ENCODE measurements at places on chromosomes 6 and 20.
A peak's percentile ranks its signal among the peaks of the same experiment; 100 is the strongest.

DNA sequence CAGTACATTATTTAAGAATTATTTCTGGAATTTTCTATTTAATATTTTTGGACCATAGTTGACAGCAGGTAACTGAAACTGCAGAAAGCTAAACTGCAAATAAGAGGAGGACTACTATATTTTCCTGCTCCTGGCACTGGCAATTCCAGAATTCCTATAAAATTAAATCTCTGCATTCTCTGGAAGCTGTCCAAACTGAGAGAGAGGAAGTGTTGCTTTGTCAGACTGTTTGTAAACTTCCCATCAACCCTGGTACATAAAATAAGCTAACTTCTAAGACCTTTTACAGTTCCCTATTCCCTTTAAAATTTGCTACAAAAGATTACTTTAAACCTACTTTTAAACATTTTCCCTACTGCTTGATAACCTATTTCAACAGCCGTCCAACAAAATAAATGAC lies 196.1 kb upstream of the RUNX2 start:
- DNase-seq = no peak

GRCh38 chr6:10315034-10315433 lies 99.8 kb downstream of the TFAP2A start:
- no peak overlapping the region for H3K27ac ChIP-seq
- no peak overlapping the region for H3K4me3 ChIP-seq
- no peaks in the 10 kb centered on the region for H3K36me3 ChIP-seq
- no peaks in the 10 kb centered on the region for H3K4me1 ChIP-seq
- no peak for DNase-seq

DNA sequence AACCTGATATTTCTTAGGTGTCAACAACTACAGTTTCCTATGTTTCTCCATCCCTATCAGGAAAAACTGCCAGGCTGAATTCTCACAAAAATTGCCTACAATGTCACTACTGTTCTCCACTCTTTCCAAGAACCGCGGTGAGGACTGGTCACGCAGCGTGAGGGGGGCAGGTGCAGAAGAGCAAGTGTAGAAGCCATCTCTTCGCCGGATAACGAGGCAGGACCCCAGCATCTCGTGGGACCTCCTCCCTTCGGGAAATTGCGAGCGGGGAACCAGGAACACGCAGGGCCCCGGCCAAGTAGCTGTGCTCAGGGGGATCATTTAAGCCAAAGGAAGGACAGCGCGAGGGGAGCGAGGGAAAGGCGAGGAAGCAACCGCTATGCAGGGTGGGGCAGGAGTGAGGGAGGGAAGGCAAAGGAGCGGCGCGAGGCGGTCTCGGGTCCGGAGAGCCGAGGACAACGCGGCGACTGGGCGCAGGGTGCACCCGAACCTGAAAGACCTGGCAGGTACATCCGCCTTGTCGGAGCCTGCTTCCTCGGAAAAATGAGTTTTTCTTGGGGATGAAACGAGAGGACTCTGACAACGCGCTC lies 559 bp downstream of the APMAP start:
- peak overlapping the region; percentile 77 for H3K4me3 ChIP-seq
- H3K27ac ChIP-seq = peak overlapping the region; percentile 96
- H3K27me3 ChIP-seq = no peaks in the 10 kb centered on the region
- H3K36me3 ChIP-seq = no peaks in the 10 kb centered on the region
- no peak for DNase-seq

DNA sequence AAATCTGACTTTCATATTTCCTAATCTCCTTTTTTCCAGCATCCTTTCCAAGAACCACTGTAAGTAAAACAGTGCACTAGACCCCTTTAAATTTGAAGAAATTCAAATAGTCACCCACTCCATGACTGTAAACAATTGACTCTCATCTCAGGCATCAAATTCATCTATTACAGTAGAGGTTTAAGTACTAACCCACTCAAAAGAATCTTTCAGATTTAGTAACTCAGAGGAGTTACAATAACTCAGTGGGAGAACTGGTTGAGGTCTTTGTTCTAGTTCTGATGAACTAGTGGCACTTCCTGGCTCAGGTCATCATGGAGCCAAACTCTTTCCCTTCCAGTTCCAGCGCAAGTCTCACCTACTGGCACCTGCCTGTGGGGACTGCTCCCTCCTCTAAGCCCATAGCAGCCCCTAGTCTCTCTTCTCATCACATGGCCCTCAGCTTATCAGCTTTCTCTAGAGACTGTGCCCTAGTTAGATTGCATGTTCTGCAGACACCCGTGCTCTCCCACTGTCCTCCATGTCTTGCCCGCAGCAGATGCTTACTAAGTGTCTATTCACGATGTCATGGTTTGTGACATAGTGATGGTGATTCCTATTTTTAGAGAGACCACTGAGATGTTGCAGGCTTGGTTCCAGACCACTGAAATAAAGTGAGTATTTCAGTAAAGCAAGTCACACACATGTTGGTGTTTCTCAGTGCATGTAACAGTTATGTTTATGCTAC lies 196.2 kb downstream of the TBC1D7 start:
- H3K36me3 ChIP-seq = no peaks in the 10 kb centered on the region
- H3K27me3 ChIP-seq = no peaks in the 10 kb centered on the region
- no peaks in the 10 kb centered on the region for H3K4me1 ChIP-seq
- no peak for DNase-seq
- H3K4me3 ChIP-seq = no peak overlapping the region

DNA sequence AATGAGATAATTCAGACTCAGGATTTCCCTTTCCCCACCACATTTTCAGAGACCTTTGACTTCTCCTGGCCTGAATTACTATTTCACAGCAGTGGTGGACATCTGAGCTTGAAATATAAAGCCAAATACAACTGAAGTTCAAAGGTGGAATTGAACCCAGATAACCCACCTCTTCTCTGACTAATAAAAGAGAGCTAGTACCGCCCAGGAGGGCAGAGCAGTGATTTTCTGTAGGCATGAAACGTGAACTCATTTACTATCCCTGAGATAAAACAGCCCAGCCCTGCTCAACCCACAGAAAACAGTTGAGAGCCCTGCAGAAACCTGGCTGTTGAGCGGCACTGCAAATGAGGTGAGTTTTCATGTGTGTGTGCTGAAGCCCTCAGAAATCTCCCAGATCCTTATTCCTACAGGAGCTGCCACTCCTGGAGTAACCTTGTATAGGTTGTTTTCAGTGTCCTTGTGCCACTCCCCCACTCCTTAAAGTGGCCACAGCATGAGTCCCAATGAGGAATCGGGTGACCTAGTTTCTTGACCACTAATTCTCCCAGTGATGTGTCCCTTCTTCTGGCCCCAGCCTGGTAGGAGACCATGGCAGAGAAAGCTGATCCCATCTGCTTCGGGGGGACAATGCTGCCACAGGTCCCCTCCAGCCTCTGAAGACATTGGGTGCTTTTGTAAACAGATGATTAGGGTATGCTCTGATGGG lies 99.2 kb downstream of the NOL4L start:
- H3K36me3 ChIP-seq = no peaks in the 10 kb centered on the region
- no peak overlapping the region for H3K27ac ChIP-seq
- peaks cover 7% of the 10 kb centered on the region for H3K4me1 ChIP-seq
- H3K4me3 ChIP-seq = no peak overlapping the region
- H3K27me3 ChIP-seq = no peaks in the 10 kb centered on the region

DNA sequence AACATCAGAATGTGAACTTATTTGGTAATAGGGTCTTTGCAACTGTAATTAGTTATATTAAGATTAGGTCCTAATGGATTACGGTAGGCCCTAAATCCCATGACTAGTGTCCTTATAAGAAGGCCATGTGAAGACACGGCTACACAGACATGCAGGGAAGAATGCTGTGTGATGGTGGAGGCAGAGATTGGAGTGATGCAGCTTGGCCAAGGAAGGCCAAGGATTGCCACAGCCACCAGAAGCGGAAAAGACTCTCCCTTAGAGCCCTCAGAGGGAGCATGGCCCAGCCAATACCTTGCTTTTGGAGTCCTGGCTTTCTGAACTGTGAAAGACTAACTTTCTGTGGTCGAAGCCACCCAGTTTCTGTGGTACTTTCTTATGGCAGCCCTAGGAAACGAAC lies 9.7 kb upstream of the SMIM13 start:
- no peaks in the 10 kb centered on the region for H3K27me3 ChIP-seq
- H3K36me3 ChIP-seq = no peaks in the 10 kb centered on the region
- no peak for DNase-seq

GRCh38 chr6:119728220-119728750 lies 378.7 kb upstream of the MAN1A1 start:
- H3K4me3 ChIP-seq = no peak overlapping the region
- H3K27me3 ChIP-seq = no peaks in the 10 kb centered on the region
- H3K36me3 ChIP-seq = no peaks in the 10 kb centered on the region
- H3K4me1 ChIP-seq = no peaks in the 10 kb centered on the region

- no peaks in the 10 kb centered on the region for H3K36me3 ChIP-seq
- DNase-seq = no peak
- no peaks in the 10 kb centered on the region for H3K27me3 ChIP-seq
- no peak overlapping the region for H3K27ac ChIP-seq
- no peaks in the 10 kb centered on the region for H3K4me1 ChIP-seq
Observed at GRCh38 chr20:33209789-33210188, 7.4 kb upstream of the BPIFA3 start.

GRCh38 chr20:57582432-57583288 lies 21.8 kb downstream of the PCK1 start:
- no peaks in the 10 kb centered on the region for H3K36me3 ChIP-seq
- H3K4me1 ChIP-seq = peaks cover 30% of the 10 kb centered on the region
- no peaks in the 10 kb centered on the region for H3K27me3 ChIP-seq
- peak overlapping the region; percentile 51 for H3K4me3 ChIP-seq

DNA sequence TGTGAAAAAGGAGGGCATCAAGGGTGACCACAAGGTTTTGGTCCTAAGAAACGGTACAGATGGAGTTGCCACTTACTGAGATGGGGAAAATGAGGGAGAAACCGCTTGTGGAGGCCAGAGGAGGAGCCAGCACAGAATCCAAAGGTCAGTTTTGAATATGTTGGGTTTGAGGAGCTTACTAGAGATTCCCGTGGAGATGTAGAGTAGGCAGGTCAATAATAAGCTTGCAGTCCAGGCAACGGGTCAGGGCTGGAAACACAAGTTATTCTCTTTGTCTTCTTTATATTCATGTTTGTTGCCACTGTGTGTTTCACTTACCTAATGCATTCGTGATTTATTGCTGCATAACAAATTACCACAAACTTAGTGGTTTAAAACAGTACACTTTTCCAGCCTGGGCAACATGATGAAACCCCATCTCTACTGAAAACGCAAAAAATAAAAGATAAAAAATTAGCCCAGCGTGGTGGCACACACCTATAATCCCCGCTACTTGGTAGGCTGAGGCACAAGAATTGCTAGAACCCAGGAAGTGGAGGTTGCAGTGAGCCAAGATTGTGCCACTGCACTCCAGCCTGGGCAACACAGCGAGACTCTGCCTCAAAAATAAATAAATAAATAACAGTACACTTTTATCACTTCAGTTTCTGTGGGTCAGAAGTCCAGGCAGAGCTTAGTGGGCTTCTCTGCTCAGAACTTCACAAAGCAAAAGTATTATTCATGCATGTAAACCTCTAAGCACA lies 2.7 kb upstream of the BTN3A2 start:
- no peaks in the 10 kb centered on the region for H3K27me3 ChIP-seq
- no peak for DNase-seq
- H3K4me1 ChIP-seq = peaks cover 23% of the 10 kb centered on the region
- H3K36me3 ChIP-seq = no peaks in the 10 kb centered on the region
- no peak overlapping the region for H3K27ac ChIP-seq

DNA sequence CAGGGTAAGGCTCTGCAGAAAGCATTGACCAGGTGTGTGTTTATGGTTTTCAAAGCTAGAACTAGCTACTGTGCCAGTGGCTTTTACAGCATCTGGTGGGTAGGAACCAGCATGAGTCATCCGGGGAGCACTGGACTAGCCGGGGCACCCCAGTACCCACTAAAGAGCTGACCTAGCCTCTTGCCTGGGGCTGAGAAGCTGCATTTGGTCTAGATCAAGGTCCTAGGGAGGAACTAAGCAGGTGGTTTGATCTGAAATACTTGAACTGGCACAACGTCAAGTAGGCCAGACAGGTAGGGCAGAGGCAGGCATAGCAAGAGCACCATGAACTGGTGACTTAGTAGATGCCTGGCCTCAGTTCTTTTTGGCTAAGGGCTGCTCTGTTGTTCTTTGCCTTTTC lies 109.8 kb upstream of the PTPRK start:
- no peaks in the 10 kb centered on the region for H3K27me3 ChIP-seq
- no peaks in the 10 kb centered on the region for H3K4me1 ChIP-seq
- DNase-seq = no peak
- H3K36me3 ChIP-seq = no peaks in the 10 kb centered on the region

- no peaks in the 10 kb centered on the region for H3K4me1 ChIP-seq
- no peak overlapping the region for H3K4me3 ChIP-seq
Observed at GRCh38 chr6:84766799-84767525, 2.6 kb upstream of the TBX18 start.

DNA sequence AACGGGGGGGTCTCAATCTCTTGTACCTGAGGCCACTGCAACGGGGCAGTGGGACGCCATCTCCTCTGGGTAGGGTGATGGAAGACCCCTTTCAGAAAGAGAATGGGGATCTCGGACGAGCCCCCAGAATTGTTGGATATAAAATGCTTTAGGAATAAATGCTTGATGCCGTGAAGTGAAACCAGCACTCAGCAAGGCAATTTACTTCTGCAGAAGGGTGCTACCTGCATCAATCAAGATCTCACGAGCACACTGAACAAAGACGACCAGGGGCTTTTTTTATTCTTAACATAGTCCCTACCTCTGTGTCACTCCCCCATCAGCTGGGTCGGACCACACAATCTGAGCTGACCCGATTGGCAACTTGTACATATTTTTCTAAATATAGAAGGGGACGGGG lies 203.6 kb upstream of the TBX18 start:
- no peak overlapping the region for H3K27ac ChIP-seq
- H3K4me1 ChIP-seq = no peaks in the 10 kb centered on the region
- H3K36me3 ChIP-seq = no peaks in the 10 kb centered on the region

- H3K27ac ChIP-seq = no peak overlapping the region
- H3K4me1 ChIP-seq = no peaks in the 10 kb centered on the region
- H3K36me3 ChIP-seq = no peaks in the 10 kb centered on the region
- H3K27me3 ChIP-seq = no peaks in the 10 kb centered on the region
- no peak overlapping the region for H3K4me3 ChIP-seq
Observed at GRCh38 chr20:44038681-44039123, 124.0 kb downstream of the TOX2 start.

- no peaks in the 10 kb centered on the region for H3K4me1 ChIP-seq
- DNase-seq = no peak
- H3K4me3 ChIP-seq = no peak overlapping the region
- no peaks in the 10 kb centered on the region for H3K27me3 ChIP-seq
- H3K36me3 ChIP-seq = no peaks in the 10 kb centered on the region
Observed at GRCh38 chr6:85111481-85112011, 338.3 kb upstream of the NT5E start.

DNA sequence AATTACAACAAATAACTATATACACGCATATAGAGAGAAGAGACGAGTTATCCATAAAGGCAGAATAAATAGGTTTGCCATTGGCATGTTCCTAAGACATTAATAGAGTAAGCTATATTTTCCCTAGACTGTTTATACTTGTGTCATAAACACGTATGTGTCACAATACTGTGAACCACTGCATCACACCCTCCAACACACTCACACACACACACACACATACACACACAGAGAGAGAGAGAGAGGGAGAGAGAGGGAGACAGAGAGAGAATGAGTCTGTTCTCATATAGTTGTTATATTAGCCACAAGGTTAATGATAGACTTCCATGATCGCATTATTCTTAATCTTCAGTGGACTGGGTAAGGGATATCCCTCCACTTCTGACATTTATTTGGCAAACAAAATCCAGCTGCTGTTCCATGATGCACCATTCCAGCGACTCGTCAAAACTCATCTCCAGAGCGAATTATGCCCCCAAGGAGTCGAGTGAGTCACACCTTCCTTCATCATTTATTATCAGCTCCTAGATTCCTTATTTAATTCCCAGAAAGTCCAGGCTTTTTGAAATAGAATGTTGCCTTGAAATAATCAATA lies 82.8 kb upstream of the HIVEP1 start:
- no peak overlapping the region for H3K27ac ChIP-seq
- no peak overlapping the region for H3K4me3 ChIP-seq
- H3K36me3 ChIP-seq = no peaks in the 10 kb centered on the region
- DNase-seq = no peak
- no peaks in the 10 kb centered on the region for H3K4me1 ChIP-seq
